ENCODE measurements at places on chromosomes 2 and 18. TPM values are rescaled to one million over a fixed set of nuclear protein-coding genes. Genes with fewer than 3 reads are reported as not detected.
A peak's percentile ranks its signal among the peaks of the same experiment; 100 is the strongest.

The KRTCAP3 gene
- total RNA-seq, result 16.5 TPM

The DNAJC5G gene
- 0.39 TPM for total RNA-seq

The GLB1L gene
- total RNA-seq, result 4.1 TPM

DNA sequence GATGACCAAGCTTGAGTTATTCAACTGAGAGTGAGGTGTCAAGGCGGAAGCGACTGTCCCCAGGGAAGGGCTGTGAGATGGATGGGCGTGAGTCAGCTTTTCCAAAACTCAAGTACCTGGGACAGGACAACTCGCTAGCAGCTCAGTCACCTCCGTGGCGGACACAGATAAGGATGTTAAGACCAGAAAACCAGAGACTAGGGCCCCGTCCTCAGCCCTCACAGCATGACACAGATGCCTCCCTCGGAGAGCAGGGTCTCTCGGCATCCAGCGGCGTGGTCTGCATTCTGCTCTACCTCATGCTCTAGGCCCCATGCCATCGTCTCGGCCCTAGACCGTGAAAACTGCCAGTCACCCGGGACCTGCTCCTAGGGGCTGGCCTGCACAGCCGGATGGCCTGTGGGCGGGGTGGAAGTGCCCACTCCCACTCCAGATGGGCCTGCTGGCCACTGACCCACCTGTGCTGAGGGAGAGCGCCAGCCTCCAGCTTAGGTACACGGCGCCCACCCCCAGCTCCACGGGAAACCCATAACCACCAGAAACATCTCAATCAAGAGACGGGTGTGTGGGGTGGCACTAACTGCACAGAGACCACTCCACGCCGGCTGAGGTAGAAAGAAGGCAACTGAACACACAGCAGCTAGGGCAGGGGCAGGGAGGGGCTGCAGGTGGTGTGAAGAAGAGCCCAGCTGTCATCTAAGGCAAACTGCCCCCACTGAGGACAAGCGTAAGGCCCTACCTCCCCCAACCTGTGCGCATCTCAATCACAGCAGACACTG, 39.8 kb downstream of the ANO7 start:
- no peaks in the 10 kb centered on the region for H3K4me1 ChIP-seq
- H3K4me3 ChIP-seq, result no peak overlapping the region
- no peaks in the 10 kb centered on the region for H3K27me3 ChIP-seq
- H3K27ac ChIP-seq, result no peak overlapping the region
- no peak for DNase-seq

GRCh38 chr2:159557437-159558034, 58.8 kb downstream of the BAZ2B start:
- H3K4me3 ChIP-seq, result no peak overlapping the region
- DNase-seq, result peak; percentile 4
- H3K27ac ChIP-seq, result no peak overlapping the region
- H3K4me1 ChIP-seq, result no peaks in the 10 kb centered on the region

The RTP5 gene
- not detected for total RNA-seq

DNA sequence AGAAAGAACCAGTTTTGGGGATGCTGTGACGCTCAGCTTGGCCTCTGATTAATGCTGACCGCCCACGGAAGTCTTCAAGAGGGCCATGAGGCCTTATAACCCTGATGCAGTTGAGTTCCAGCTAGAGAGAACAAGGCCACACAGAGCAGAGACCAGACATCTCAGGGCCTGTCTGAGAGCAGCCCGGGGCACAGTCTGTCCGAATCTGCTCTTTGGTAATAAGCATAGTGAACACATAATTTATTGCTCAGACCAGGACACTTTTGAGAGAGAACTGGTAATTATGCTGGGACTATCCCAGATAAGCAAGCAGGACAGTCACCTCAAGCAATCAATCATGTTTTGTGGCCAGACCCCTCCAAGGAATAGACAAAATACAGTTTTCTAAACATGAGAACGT, 68.5 kb downstream of the STPG4 start:
- no peak for DNase-seq
- no peaks in the 10 kb centered on the region for H3K36me3 ChIP-seq
- H3K4me1 ChIP-seq, result peaks cover 17% of the 10 kb centered on the region

The FSIP2 gene
- 0.54 TPM for total RNA-seq

DNA sequence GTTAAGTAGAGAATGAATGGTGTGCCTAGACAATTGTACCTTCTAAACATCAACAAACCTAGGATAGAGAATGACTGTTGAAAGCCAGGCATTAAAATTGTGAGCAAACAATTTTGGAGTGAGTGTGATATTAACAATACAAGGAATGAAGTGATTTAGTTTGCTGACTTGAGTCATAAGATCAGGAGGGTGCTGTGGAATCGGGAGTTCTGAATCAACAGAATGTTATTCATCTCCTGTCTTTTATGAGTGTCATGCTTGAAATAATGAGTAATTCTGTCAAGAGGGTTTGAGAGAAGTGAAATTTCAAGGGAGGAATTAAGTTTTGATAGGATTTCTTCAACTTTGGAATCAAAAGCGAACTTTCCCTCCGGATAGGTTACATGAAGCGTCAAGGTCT, 214.4 kb upstream of the DSEL start:
- H3K4me1 ChIP-seq, result no peaks in the 10 kb centered on the region
- H3K36me3 ChIP-seq, result no peaks in the 10 kb centered on the region
- no peak for DNase-seq

The ZSWIM2 gene
- not detected for total RNA-seq

The LRRC30 gene
- total RNA-seq, result not detected

DNA sequence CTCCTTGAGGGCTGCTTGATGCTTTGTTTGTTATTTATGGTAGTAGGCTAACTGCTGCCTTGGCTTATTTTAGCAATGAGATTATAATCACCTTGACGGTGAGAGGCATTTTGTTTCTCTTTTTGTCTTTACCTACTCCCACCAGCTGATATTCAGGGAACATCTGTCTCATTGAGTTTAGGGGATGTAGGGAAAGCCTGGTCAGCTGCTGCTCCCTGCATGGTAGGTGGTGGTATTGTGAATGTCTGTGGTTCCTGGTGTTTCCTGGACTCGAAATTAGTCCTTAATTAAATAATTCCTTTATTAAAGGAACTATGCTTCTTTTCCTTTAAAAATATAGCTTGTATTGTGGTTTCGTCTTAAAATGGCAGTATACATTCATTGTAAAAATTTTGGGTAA, 77.8 kb downstream of the ADAM23 start:
- DNase-seq, result no peak
- no peaks in the 10 kb centered on the region for H3K36me3 ChIP-seq
- H3K4me1 ChIP-seq, result no peaks in the 10 kb centered on the region
- no peaks in the 10 kb centered on the region for H3K27me3 ChIP-seq
- H3K27ac ChIP-seq, result no peak overlapping the region

- H3K4me3 ChIP-seq, result no peak overlapping the region
- no peaks in the 10 kb centered on the region for H3K36me3 ChIP-seq
- DNase-seq, result no peak
- H3K27me3 ChIP-seq, result no peaks in the 10 kb centered on the region
- H3K4me1 ChIP-seq, result no peaks in the 10 kb centered on the region
- H3K27ac ChIP-seq, result no peak overlapping the region
Observed at GRCh38 chr2:127932199-127932876, 46.6 kb upstream of the AMMECR1L start.

- no peaks in the 10 kb centered on the region for H3K36me3 ChIP-seq
- DNase-seq, result no peak
- H3K4me1 ChIP-seq, result no peaks in the 10 kb centered on the region
- no peak overlapping the region for H3K27ac ChIP-seq
- no peak overlapping the region for H3K4me3 ChIP-seq
Observed at GRCh38 chr2:195279840-195280427, 377.1 kb upstream of the SLC39A10 start.

GRCh38 chr2:51705417-51705816, 673.5 kb upstream of the NRXN1 start:
- H3K4me3 ChIP-seq, result no peak overlapping the region
- no peaks in the 10 kb centered on the region for H3K36me3 ChIP-seq
- H3K4me1 ChIP-seq, result no peaks in the 10 kb centered on the region

The CD28 gene
- 0.10 TPM for total RNA-seq

The CABLES1 gene
- 73.1 TPM for total RNA-seq

The GPR45 gene
- total RNA-seq, result not detected

DNA sequence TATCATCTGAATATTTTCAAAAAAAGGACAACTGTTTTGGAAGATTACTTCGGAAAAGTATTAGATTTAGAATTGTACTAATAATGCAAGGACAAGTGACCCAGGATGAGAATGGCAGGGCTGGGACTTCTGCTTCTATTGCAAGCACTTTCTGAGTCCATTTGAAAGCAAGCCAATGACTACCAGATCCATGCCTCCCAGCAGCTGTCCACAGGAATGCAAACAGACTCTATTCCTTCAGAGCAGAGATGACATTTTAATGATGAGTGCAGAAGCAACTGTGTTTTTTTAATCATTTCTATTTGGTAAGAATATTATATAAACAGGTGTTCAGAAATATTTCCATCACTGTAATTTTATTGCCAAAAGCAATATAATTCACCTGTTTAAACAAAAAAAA, 456.7 kb downstream of the SOX11 start:
- DNase-seq, result no peak
- H3K27ac ChIP-seq, result no peak overlapping the region
- no peaks in the 10 kb centered on the region for H3K27me3 ChIP-seq
- H3K4me3 ChIP-seq, result no peak overlapping the region
- H3K36me3 ChIP-seq, result no peaks in the 10 kb centered on the region

DNA sequence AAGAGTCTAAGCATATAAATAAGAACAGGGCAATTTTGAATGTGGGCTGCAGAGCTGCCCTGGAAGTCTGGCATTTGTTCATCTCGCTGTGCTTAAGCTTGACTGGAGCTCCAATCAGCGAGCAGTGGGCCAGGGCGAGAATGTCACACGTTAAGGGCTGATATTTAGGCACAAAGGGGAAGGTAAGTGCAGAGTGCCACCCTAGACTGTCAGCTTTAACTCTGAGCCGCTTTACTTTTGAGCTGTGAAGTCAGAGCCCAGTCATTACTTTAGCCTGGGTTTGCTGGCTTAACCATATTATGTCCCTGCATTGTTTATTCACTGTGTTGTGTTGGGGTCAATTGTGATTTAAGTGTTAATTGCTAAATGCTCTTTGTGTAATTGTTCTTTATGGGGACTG, 236.1 kb upstream of the SIX3 start:
- peaks cover 23% of the 10 kb centered on the region for H3K4me1 ChIP-seq
- no peak overlapping the region for H3K4me3 ChIP-seq

GRCh38 chr2:45276914-45277313, 267.7 kb upstream of the SIX2 start:
- no peak overlapping the region for H3K4me3 ChIP-seq
- no peaks in the 10 kb centered on the region for H3K4me1 ChIP-seq
- DNase-seq, result no peak
- no peaks in the 10 kb centered on the region for H3K27me3 ChIP-seq

The LINC00305 gene
- total RNA-seq, result not detected

- no peaks in the 10 kb centered on the region for H3K27me3 ChIP-seq
- DNase-seq, result no peak
- H3K27ac ChIP-seq, result no peak overlapping the region
- H3K4me3 ChIP-seq, result no peak overlapping the region
- no peaks in the 10 kb centered on the region for H3K4me1 ChIP-seq
Observed at GRCh38 chr2:121058852-121059558, 226.0 kb downstream of the TFCP2L1 start.

The ALPI gene
- total RNA-seq, result not detected

The FAHD2A gene
- total RNA-seq, result 24.8 TPM

The PUM2 gene
- 163 TPM for total RNA-seq

The INPP5D gene
- 466 TPM for total RNA-seq

The ABCG8 gene
- total RNA-seq, result not detected

- H3K27me3 ChIP-seq, result peaks cover 18% of the 10 kb centered on the region
- H3K4me3 ChIP-seq, result no peak overlapping the region
- H3K4me1 ChIP-seq, result peaks cover 7% of the 10 kb centered on the region
Observed at GRCh38 chr2:55923982-55924321, 370 bp upstream of the EFEMP1 start.

DNA sequence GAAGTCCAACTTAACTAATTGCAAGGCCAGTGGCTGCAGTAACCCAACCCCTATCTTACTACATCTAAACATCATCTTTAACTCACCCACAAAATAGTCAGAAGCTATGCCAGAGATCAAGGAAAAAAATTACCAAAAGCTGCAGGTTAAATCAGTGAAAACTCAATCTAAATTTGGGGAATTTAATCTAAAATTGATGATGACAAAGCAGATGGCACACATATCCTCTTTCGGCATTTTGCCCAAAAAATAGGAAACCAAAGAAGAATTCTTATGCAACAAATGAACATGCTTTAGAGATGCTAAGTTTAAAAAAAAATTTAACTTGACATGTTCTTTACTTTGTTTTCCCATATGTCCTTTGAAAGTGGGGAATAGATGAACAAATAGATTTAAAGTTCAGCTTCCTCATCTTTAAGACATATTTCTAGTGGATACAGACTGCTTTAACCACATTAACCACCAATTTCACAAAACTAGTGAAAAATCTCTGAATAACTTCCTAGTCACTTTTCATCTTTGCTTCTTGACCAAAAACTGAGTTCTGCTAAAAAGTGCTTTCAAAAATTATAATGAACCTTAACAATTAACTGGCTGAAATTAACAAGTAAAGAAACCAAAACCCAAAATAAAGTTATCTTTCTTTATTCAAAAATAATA, 74.3 kb upstream of the CCDC150 start:
- peaks cover 3% of the 10 kb centered on the region for H3K27me3 ChIP-seq
- no peak overlapping the region for H3K27ac ChIP-seq
- no peaks in the 10 kb centered on the region for H3K4me1 ChIP-seq
- no peak for DNase-seq
- no peak overlapping the region for H3K4me3 ChIP-seq

The CROCC2 gene
- total RNA-seq, result not detected

The AMER3 gene
- total RNA-seq, result not detected

The RGPD8 gene
- total RNA-seq, result 31.2 TPM

The PLB1 gene
- total RNA-seq, result 0.25 TPM

The CAPN14 gene
- total RNA-seq, result 6.0 TPM

DNA sequence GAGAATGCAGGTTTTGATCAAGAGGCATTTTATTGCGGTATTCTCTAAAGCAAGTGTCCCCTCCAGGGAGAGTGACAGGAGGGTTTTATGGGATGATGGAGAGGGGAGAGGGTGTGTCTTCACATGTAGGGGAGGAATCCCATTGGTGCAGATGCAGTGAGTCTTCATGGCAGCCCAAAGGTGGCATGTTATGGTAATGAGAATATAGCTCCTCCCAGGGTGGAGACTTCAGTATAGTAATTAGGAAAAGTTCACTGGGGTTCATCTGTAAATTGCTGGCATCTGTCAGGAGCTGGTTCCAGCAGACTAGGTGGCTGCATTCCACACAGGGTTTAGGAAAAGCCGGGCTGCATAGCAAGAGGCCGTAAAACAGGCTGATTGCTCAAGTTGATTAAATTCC, 230.7 kb upstream of the CCDC68 start:
- DNase-seq, result no peak
- no peaks in the 10 kb centered on the region for H3K36me3 ChIP-seq
- H3K27me3 ChIP-seq, result no peaks in the 10 kb centered on the region
- H3K4me3 ChIP-seq, result no peak overlapping the region

The AQP12B gene
- total RNA-seq, result not detected

- no peak for DNase-seq
- peaks cover 16% of the 10 kb centered on the region for H3K27me3 ChIP-seq
- H3K36me3 ChIP-seq, result no peaks in the 10 kb centered on the region
Observed at GRCh38 chr2:234502285-234502918, 5.5 kb upstream of the ARL4C start.

The INPP1 gene
- 3.7 TPM for total RNA-seq

GRCh38 chr2:219728991-219729487, 101.6 kb downstream of the SLC4A3 start:
- H3K36me3 ChIP-seq, result no peaks in the 10 kb centered on the region
- H3K4me1 ChIP-seq, result no peaks in the 10 kb centered on the region
- H3K4me3 ChIP-seq, result no peak overlapping the region
- no peak overlapping the region for H3K27ac ChIP-seq
- DNase-seq, result no peak
- no peaks in the 10 kb centered on the region for H3K27me3 ChIP-seq

The EPB41L3 gene
- total RNA-seq, result 0.57 TPM

The MATN3 gene
- not detected for total RNA-seq

- H3K27me3 ChIP-seq, result no peaks in the 10 kb centered on the region
- DNase-seq, result no peak
- no peaks in the 10 kb centered on the region for H3K4me1 ChIP-seq
- no peak overlapping the region for H3K27ac ChIP-seq
- no peaks in the 10 kb centered on the region for H3K36me3 ChIP-seq
Observed at GRCh38 chr2:134532537-134532936, 186.3 kb downstream of the TMEM163 start.
